Gastrocnemius medialis (tissue), 4 donors: ENCODE measurements at places on chromosomes 1 and 21.

GRCh38 chr1:209062863-209063262 lies 520.7 kb upstream of the CAMK1G start:
- DNase-seq = no peak

GRCh38 chr1:115842948-115843347 lies 2.0 kb upstream of the NHLH2 start:
- no peak for DNase-seq

DNA sequence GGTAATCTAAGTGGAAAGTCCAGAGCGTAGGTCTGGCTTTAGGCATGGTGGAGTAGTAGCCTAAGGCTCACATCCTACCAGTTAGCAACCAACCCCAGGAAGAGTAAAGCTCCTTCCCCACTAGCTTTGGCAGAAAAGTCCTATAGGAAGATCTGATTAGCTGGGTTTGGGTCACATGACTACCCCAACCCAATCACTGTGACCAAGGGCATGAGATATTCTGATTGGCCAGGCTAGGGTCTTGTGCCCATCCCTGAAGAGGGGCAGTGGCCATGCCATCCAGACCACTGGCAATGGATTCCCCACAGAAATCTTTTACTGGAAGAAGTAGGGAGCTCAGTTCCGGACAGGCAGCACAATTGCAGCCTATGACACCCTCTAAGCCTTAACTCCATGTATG lies 58.6 kb upstream of the CD34 start:
- no peak for DNase-seq

DNA sequence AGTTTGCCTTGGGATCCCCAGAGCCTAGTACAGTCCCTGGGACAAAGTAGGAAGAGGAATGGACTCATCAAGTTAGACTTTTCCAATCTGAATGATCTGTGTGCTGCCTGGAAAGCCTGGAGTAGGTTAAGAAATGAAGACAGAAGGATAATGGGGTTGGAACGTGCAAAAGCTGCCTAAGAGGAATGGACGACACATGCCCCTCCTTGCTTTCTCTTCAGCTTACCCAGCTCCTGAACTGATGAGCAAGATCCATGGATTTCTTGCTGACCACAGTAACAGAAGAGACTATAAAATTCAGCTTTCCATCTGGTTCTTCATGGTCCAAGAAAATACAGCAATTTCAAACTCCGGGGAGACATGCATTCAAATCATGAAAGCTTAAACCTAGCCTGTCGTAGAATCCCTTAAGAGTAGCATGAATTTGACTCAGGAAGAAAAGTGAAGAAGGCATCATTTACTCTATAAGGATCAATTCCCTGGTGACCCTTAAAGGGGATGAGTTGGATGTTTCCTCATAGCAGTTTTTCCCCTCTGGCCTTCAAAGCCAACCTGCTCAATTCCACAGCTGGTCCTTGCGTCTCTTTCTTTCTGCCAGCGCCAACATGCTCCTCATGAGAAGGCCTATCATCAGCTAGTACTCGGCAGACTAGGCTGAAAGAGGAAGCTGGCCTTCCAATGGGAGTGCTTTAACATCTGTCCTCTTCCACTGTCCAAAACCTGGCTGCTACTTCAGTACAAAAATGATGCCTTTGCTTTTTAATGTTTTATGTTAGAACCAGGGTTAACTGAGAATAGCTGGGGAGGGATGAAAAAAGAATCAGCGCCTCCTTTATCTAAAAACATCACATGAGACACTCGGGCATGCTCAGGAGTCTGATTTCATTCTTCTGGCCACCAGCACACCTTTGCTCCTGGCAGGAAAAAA lies 5.7 kb upstream of the PEF1 start:
- no peak for DNase-seq

- DNase-seq = no peak
Observed at GRCh38 chr1:58572690-58573089, 4.4 kb downstream of the TACSTD2 start.

GRCh38 chr1:43292216-43292615 lies 6.8 kb upstream of the C1orf210 start:
- no peak for DNase-seq

- no peak for DNase-seq
Observed at GRCh38 chr1:212106286-212106792, 70.8 kb downstream of the DTL start.

GRCh38 chr1:187275985-187276575 lies 447.3 kb downstream of the PLA2G4A start:
- no peak for DNase-seq

DNA sequence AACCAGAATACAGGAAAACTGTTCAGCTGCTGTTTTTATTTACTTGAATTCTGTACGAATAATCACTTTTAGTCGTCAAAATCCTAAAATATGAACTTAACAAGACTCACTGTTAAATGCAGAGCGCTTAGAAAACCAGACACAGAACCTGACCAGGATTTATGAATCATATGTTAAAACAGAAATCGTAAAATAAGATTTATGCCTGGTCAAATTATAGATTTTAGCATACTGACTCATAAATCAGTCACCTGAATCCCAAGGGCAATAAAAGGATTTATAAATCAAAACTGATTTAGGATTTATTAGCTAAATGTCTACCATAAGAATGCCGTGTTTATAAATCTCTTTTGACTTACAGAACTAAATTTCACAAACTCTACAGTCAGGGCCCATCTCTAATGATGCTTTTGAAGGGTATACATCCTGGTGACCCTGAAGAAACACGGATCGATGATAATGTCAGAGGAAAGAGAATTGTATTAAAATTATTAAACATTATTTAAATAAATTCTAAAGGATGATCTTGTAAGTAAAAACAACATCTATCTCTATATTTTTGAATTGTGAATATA lies 28.8 kb downstream of the CYYR1 start:
- no peak for DNase-seq

DNA sequence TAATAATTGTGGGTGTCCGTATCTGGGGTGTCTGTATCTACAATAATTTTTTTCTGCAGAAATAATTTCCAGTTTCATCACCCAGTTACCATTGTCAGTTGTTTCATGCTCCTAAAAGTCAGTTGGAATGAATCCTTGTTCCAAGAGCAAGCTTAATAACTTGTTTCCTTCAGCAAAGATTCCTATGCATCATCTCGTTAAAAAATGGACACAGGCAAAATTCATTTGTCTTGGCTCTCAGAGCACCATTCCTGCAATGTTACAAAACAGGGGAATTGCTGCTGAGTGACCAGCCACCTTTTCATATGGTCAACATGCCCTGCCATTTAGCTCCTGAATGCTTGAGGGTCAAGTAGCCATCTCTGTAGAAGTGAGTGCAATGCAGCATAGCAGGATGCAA lies 393.4 kb downstream of the KCNT2 start:
- DNase-seq = no peak

- no peak for DNase-seq
Observed at GRCh38 chr1:226676381-226676780, 62.7 kb downstream of the ITPKB start.

GRCh38 chr1:70915258-70916033 lies 132.2 kb downstream of the PTGER3 start:
- DNase-seq = no peak

DNA sequence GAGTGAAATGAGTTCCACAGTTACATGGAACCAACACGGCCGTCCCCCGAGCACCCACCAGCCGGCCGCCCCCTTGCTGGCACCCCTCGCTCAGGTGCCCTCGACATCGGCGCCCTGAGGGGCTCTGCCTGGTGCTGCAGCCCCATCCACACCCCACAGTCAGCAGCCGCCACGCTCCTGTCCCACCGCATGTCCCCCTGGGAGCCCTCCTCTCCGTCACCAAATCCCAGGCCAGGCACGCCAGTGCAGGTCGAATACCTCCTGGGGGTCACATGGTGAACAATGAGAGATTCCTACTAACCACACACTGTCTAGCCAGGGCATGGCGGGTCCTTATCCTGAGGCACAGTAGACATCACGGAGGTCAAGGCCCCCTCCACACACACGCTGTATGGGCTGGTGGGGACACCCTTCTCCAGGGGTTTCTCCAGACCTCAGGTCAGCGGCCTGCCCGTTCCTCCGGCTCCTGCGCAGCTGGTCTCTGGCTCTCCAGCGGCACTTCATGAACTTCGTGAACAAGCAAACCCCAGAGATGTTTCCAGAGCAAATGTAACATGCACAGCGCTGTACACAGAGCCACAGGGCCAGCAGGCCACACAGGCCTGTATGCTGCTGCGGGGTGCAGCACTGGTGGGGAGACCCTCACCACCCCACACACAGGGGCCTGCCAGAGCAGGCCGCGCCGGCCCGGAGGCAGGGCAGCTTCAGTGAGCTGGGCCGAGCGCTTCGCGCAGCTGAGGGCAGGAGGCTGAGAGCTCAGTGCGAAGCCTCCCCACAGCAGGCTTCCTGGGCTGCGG lies 21.8 kb downstream of the POFUT2 start:
- DNase-seq = no peak

DNA sequence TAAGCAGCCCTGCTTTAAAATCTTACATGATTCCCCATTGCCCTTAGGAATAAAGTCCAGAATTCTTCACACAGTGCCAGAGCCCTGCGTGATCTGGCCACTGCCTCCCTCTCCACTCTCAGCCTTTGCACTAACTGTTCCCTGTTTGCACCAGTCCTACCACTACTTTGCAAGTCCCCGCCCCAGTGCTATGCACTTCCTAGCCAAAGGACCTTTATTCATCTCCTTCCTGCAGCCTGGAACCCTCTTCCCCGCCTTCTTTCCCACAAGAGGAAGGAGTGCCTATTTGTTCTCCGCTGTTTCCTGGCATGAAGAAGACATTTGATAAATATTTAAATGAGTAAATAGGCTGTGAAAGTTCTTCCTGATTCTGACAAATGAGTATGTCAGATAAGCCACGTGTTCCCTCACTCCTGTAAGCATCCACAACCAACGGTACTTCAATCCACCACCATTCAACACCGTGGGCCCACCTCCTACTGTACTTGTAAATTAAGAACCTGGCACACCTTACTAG lies 23.9 kb downstream of the CAPN8 start:
- no peak for DNase-seq

GRCh38 chr1:53781654-53782053 lies 42.7 kb upstream of the GLIS1 start:
- DNase-seq = no peak

- DNase-seq = no peak
Observed at GRCh38 chr1:14334336-14335176, 263.9 kb upstream of the KAZN start.

DNA sequence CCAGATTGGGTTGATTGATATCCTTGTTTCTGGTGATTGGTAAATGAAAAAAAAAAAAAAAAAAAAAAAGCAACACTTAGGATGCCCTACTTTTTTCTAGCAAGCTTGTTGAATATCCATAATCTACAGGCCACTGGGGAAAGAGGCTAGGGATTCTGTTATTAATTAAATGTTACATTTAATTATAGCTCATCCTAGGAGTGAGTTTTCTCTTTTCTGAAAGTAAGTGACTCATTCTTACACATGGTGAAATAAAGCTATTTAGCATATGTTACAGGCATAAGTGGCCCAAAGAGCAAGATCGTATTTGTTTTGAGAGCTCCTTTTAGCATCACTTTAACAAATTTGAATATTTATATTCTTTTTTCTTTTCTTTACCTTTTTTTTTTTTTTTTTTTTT lies 94.5 kb downstream of the FNBP1L start:
- DNase-seq = no peak

- DNase-seq = no peak
Observed at GRCh38 chr1:41245659-41246058, 3.6 kb upstream of the SCMH1 start.

DNA sequence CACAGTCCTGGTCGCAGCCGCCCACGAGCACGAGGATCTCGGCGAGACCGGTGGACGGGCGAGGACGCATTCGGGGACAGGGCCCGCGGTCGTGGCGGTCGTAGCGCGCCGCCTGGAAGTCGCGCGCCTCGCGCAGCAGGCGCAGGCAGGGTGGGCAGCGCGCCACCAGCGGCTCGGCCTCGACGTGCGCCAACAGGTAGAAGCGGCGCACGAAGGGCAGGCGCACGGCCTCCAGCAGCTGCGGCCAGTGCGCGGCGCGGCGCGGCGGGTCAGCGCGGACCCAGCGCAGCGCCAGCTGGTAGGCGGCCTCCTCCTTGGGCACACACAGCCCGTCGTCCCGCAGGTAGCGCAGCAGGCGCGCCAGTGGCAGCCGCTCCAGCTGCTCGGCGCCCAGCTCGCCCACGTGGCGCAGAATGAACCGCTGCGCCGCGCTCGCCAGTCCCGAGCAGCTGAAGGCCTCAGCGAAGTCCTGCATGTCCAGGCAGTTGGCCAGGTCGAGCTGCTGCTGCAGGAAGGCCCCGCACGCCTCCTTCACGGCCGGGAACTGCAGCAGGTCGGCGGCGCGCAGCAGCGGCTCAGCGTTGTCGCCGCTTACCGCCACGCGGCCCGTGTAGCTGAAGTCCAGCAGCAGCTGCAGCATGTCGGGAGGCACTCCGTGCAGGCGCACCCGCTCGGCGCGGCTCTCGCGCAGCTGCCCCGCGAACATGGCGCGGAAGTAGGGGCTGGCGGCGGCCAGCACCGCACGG lies 573 bp downstream of the KLHL21 start:
- peak; percentile 66 for DNase-seq

- DNase-seq = peak; percentile 46
Observed at GRCh38 chr21:25956993-25957714, 213.4 kb downstream of the APP start.

- DNase-seq = no peak
Observed at GRCh38 chr1:30290581-30290980, 432.8 kb downstream of the MATN1 start.

DNA sequence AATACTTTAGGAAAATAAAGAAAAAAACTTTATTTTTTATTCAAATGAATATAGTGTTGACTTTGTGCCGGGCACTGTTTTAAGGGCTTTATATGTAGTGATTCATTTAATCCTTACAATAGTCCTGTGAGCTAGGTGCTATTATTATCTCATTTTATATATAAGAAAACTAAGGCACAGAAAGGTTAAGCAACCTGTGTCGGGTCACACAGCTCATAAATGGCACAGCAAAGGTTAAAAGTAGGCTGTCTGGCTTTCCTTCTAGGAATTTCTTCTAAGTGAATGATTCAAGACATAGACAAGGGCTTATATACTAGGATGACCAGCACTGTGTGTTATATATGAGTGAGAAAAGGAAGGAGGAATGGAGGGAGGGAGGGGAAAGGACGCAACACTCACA lies 35.4 kb downstream of the SEC16B start:
- no peak for DNase-seq

- DNase-seq = no peak
Observed at GRCh38 chr1:4980211-4980610, 325.8 kb downstream of the AJAP1 start.

- DNase-seq = no peak
Observed at GRCh38 chr1:169312084-169312954, 55.3 kb downstream of the NME7 start.
